ENCODE measurements at places on chromosomes 4 and X.

- peak; percentile 38 for DNase-seq
Observed at GRCh38 chrX:31223817-31224216, 152.0 kb upstream of the FTHL17 start.

- DNase-seq = no peak
Observed at GRCh38 chr4:56699537-56700105, 18.5 kb upstream of the HOPX start.

- peak; percentile 71 for DNase-seq
Observed at GRCh38 chr4:3436798-3437581, 4.8 kb upstream of the HGFAC start.

GRCh38 chr4:88823058-88823919, 125.7 kb upstream of the NAP1L5 start:
- peak; percentile 89 for DNase-seq

GRCh38 chr4:133424605-133425004, 275.5 kb downstream of the PCDH10 start:
- DNase-seq = no peak

- no peak for DNase-seq
Observed at GRCh38 chrX:98654565-98654964, 1755.5 kb downstream of the PCDH19 start.

- DNase-seq = no peak
Observed at GRCh38 chr4:139808808-139809756, 143.5 kb downstream of the MGST2 start.

DNA sequence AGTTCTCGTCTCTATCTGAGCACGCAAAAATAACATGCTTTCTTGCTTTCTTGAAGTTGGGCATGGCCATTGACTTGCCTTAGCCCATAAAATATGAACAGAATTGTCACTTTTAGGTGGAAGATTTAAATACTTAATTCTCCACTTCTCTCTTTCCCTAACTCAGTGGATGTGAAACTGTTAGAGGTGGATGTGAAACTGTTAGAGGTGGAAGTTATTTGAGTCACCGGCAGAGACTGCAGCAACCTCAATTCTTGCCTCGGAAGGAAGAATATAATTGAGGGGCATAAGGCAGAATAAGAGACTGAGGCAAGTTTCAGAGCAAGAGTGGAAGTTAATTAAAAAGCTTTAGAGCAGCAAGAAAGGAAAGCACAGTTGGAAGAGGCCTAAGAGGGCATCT, 2.8 kb upstream of the PARM1 start:
- DNase-seq = no peak

GRCh38 chrX:44094821-44095530, 121.8 kb upstream of the NDP start:
- no peak for DNase-seq

GRCh38 chr4:57318703-57319102, 208.5 kb upstream of the IGFBP7 start:
- peak; percentile 59 for DNase-seq

GRCh38 chr4:168573870-168574269, 77.0 kb downstream of the PALLD start:
- DNase-seq = no peak

DNA sequence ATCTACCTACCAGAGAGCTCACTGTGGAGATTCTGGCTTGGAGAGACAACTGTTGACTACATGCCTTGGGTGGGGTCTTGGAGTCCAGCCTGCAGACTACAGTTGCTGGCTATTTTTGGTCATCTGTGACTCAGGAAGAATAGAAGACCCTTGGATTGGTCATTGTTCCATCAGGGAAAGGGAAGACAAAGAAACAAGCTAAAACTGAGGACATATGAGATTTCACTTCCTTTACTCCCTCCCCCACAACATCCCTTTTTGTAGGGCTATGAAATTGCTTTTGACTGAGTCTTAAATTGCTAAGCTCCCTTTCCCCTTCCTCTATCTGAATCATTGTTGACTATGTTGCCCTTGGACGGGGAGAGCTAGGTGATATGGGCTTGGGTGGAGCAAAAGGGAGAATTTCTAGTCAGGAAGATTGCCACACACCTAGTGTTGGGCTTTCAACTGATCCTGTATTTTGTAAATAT, 11.7 kb downstream of the MSN start:
- DNase-seq = peak; percentile 64

GRCh38 chr4:41185614-41186592, 28.4 kb downstream of the APBB2 start:
- DNase-seq = peak; percentile 39

GRCh38 chrX:113551919-113552318, 711.3 kb upstream of the AMOT start:
- no peak for DNase-seq

- no peak for DNase-seq
Observed at GRCh38 chr4:129428454-129428853, 332.5 kb downstream of the C4orf33 start.

- no peak for DNase-seq
Observed at GRCh38 chrX:116318672-116319071, 117.7 kb upstream of the SLC6A14 start.

- DNase-seq = peak; percentile 10
Observed at GRCh38 chrX:11913001-11913400, 155.0 kb downstream of the MSL3 start.

DNA sequence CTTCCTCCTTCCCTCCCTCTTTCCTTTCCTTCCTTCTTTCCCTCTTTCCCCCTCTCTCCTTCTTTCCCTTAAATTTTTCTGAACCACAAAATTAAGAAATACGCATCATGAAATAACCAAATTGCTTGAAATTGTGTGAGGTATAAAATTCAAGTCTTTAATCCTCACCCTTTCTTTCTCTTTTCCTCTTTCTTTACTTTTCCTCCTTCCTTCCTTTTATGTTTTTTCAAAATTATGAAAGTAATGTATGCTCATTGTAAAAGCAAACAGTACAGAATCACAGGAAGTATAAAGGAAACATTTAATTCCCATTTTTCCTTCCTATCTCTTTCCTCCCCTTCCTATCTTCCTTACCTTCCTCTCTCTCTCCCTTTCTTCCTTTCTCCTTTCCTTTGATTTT, 5.4 kb downstream of the ADGRG4 start:
- no peak for DNase-seq

- no peak for DNase-seq
Observed at GRCh38 chr4:48255959-48256342, 13.7 kb downstream of the TEC start.

GRCh38 chrX:149903889-149904748, 23.1 kb downstream of the MAGEA8 start:
- DNase-seq = peak; percentile 10

- peak; percentile 47 for DNase-seq
Observed at GRCh38 chrX:31266203-31267076, 194.6 kb upstream of the FTHL17 start.

DNA sequence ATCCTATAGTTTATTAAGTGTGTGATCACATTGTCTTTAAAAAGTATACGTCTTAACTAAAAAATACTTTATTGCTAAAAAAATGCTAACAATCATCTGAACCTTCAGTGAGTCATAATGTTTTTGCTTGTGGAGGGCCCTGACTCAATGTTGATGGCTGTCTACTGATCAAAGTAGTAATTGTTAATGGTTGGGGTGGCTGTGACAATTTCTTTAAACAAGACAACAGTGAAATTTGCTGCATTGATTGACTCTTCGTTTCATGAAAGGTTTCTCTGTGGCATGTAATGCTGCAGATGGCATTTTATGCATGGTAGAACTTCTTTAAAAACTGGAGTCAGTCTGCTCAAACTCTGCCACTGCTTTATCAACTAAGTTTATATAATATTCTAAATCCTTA, 101.4 kb upstream of the IL15 start:
- no peak for DNase-seq

GRCh38 chrX:136627409-136627808, 20.5 kb upstream of the CD40LG start:
- no peak for DNase-seq

DNA sequence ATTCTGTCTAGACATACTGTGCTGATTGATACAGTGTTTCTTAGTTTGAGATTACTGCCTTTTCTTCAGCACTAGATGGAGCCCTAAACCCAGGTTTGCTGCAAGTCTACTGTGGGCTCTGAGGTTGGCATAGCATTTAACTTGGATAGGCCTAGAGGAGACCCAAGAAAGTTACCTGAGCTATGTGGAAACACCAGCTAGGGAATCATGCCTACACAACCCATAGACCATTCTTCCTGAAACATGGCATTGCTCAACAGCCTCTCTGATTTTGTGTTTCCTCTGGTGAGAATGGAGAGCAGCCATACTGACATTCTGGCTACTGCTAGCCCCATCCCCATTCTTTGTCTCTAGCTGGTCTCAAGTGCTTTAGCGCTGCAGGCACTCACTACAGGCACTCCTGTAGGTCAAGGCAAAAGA, 287.7 kb upstream of the PCDH18 start:
- peak; percentile 61 for DNase-seq

GRCh38 chr4:170256807-170257206, 167.1 kb upstream of the AADAT start:
- DNase-seq = no peak

GRCh38 chrX:111511477-111511876, at the start of gene SERTM2:
Gene SERTM2, plus strand, starts transcription at chrX:111511645. Its CDS starts 7,213 bp downstream, at chrX:111518858.
- DNase-seq = no peak

DNA sequence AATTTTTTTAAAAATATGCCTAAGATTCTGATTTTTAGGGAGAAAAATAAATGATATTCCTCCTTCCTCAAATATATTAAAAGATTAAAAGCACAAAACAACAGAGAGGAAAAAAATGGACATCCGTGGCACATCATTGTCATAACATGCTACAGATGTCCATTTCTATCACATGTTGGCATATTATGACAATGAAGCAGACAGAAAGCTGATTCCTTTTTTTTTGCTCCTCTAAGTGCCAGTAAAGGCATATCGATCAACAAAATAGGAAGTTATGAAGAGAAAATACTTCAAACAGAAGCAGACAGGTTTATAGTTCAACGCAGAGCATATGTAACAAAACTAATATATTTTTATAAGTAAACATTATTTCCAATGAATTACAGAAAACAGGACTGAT, 11.2 kb downstream of the KLHL8 start:
- no peak for DNase-seq

GRCh38 chr4:62814510-62815047, 1594.7 kb downstream of the TECRL start:
- DNase-seq = no peak

DNA sequence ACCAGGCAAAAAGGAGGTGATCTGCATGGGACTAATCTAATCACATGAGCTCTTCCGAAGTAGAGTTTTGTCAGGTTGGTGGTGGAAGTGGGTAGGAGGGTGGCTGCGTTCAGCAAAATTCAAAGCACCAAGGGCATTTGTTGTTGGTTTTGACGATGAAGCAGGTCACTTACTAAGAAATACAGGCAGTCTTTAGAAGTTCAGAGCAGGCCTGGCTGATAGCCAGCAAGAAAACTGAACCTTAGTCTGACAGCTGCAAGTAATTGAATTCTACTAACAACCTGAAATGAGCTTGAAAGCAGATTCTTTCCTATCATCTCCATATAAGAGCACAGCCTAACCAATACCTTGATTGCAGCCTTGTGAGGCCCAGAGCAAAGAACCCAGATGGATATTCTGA, 505.8 kb downstream of the KLHL13 start:
- DNase-seq = no peak

GRCh38 chrX:133881893-133882292, 103.5 kb downstream of the GPC3 start:
- no peak for DNase-seq

DNA sequence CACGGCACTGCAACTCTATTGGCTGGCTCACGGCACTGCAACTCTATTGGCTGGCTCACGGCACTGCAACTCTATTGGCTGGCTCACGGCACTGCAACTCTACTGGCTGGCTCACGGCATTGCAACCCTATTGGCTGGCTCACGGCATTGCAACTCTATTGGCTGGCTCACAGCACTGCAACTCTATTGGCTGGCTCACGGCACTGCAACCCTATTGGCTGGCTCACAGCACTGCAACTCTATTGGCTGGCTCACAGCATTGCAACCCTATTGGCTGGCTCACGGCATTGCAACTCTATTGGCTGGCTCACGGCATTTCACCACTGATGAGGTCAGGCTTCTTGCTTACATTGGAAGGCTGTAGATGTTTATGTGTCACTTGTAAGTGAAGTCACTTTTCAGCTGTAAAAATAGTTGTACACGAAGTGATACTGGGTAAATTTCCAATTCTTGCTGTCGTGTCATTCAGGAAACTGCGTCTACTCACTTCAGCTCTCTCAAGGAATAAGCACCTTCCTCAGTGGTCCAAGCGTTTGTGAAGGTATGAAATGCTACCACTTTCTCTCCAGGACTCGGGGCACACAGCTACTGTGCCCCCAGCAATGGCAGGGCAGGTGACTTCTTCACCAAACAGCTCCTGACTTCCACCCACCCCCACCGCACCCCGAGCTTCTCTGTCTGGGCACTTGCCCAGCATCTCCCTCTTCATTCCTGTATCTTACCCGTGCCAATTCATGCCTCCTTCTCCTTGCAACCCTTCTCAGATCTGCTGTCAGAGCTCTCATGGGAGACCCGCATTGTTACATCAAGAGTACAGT, 141.3 kb downstream of the AFAP1 start:
- DNase-seq = peak; percentile 19

DNA sequence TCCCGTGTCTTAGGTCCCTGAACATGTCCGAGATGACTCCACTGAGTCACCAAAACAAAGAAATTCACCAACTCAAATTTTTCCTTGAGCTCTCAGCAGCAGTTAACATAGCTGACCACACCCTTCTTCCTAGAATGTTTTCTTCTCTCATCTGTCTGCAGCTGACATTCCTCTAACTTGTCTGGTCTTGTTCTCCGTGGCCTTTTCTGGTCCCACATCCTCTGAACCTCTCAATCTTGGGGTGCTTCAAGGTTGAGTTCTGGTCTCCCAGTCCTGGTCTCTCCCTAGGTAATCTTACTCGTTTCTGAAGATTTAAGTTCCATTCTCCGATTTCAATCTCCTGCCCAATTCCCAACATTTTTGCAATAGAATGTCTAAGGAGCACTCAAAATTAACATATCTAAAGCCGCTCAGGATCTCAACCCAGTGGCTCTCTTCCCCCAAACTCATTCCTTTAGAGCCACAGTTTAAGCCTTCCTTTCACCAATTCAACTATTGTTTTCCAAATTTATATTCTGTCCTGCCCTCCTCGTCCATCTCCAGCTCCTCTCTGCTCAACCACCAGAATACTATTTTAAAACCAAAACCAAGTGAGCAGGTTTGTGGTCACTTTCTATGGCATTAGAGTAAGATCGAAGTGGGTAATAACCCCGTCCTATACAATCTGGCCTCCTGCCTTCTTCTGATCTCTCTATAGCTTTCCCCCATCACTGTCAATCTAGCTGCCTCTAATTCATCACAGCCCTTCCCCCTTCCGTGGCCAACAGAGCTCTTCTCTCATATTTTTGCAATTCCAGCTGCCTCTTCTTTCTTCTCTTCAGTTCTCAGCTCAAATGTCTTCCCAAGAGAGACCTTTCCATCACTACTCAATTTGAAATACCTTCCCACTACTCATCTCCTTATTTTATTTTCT, 1.2 kb downstream of the TRIML2 start:
- peak; percentile 21 for DNase-seq
